ENCODE measurements at places on chromosomes 7 and 10. TPM values are rescaled to one million over a fixed set of nuclear protein-coding genes. Genes with fewer than 3 reads are reported as not detected.

DNA sequence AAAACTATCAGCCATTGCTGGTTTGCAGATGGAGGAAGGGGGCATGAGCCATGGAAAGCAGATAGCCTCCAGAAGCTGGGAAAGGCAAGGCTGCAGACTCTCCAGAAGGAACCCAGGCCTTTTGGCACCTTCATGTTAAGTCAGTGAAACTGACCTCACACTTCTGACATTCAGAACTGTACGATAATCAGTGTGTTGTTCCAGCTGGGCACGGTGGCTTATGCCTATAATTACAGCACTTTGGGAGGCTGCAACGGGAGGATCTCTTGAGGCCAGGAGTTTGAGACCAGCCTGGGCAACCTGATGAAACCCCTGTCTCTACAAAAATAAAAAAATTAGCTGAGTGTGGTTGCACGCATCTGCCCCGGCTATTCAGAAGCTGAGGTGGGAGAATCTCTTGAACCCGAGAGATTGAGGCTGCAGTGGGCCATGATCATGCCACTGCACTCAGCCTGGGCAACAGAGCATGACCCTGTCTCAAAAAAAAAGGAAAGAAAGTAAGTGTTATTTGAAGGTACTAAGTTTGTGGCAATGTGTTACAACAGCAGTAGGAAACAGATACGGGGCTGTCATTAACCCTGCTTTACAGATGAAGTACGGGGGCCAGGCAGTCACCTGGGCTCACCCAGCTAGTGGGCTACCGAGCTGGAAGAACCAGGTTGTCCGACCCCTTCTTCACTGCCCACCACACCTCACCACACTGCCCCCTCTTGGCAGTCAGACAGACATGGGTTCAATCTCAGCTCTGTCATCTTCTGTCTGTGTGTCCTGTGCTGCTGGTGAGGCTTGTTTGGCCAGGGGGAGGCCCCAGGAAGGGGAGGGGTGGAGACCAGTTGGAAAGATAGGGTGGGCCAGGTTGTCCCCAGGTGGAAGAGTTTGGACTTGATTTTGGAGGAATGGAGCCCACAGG is 18.3 kb downstream of the CHST3 start:
- no peak for DNase-seq

DNA sequence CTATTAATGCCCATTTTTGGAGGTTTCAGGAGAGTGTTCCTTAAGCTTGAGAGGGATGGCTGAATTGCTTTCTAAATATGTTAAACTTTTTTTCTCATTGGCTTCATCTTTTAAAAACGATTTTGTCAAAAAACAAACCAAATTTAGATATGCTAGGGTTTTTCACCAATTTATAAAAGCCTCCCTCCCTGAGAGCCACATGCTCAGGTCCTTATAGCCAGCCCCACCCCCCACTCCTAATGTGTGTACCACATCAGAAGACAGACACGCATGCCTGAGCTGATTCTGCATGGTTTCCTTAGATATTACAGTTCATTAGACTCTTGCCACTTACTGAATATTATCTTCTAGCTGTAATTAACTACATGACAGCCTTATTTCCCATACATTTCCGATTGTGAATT is 2.0 kb downstream of the CUL1 start:
- DNase-seq, result no peak

CAV1 gene
- total RNA-seq, result 19.4 TPM

DNA sequence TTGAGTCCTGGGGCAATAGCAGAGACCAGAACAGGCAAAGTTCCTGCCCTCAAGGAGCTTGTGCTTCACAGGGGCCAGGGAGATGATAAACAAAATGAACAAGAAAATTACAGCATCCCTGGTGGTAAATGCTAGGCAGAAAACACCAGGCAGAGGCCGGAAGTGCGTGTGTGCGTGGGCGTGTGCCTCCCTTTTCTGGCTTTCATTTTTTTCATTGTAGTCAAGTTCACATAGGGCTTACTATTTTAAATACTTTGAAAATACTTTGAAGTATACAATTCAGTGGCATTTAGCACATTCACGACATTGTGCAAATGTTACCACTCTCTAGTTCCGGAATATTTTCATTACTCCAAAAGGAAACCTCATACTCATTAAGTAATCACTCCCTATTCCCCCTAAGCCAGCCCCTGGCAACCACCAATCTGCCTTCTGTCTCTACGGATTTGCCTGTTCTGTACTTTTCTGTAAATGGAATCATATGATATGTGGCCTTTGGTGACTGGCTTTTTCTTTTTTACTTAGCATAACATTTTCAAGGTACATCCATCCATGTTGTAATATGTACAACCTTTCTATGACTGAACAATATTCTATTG is 88.1 kb upstream of the PDCD4 start:
- no peak for DNase-seq

DNA sequence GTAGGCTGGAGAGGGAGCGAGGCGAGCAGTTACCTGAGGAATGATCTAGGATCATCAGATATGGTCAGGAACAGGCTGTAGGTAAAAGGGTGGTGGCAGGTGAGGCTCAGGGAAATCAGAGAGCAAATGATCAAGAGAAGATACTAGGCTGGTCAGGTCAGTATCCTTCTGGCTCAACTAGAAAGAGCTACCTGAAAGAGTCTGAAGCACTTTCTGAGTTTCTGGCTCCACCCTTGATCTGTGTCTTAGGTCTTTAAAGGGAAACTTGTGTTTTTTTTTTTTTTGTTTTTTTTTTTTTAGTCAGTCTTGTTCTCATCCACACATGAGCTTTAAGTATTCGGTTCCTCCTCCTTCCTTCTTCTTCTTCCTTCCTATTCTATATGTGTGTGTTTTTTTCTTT is 10.5 kb downstream of the ADAM22 start:
- no peak for DNase-seq

MSS51 gene
- total RNA-seq, result 0.54 TPM

- no peak for DNase-seq
Measured at GRCh38 chr10:85413570-85413969, 953.0 kb downstream of the GRID1 start.

DNA sequence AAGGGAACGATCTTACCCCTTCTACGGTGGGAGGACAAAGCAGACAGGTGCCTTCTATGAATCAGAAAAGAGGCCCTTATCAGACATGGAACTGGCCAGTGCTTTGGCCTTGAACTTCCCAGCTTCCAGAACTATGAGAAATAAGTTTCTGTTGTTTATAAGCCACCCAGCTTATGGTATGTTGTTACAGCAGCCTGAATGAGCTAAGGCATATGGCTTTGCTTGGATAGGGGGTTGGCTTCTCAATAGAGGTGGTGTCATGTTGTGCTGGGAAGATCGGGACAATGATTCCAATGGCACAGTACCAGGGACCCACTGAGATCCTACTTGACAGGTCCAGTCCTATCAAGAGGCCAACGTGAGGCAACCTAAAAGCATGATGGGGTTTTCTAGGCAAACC is 183.4 kb upstream of the BMPER start:
- DNase-seq, result no peak

DNA sequence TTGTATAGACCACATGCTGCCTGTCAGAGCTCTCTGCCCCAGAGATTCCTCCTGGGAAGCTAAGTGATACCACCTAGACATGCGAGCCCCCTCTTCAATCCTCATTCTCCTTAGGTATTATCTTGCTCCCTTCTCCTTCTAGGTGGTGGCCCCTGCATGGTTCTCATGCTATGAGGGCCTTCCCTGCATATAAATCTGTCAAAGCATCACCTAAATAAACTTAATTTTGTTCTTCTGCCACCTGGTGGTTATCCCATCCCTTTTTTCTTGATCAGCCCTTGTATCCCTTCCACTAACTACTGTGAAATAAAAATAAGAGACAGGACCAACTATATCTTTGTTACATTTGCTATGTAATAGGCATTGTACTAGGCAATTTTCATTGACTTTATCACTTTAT is 242.1 kb downstream of the CDC14C start:
- no peak for DNase-seq

- DNase-seq, result no peak
Measured at GRCh38 chr10:58806323-58806722, 293.7 kb downstream of the BICC1 start.

DNA sequence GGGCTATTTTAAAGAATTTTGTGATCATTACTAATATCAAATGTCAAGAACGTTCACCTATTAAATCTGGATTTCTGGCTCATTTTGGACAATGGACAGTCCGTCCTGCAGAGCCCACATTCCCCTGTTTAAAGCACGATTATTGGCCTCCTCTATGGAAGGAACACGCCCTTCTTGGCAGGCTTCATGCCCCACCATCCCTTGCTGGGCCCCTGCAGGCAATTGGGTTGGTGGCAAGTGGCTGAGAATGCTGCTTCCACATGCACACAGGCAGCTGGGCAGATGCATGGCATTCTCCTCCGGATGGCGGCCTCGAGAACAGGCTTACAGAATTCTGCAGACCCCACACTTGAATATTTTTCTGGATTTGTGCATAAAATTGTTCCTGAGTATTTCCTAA is 305.8 kb upstream of the MKI67 start:
- no peak for DNase-seq

DNA sequence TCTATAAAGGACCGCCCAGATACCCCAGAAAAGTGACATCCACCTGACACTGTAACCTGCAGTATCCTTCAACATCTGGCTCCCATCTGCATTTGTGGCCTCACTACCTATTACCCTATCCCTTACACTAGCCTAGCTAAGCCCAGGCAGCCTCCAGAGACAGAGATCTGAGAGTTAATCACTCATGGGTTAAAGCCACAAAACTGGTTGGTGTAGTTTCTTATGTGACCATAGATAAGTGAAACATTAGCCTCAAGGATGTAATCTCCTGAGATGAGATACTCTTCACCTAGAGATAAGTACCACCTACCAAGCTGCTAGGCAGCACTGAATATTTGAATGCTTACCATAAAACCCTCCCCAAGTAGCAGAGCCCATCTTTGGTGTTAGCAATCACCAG is 35.4 kb downstream of the CTTNBP2 start:
- no peak for DNase-seq

- no peak for DNase-seq
Measured at GRCh38 chr10:69045441-69046300, 42.2 kb upstream of the SRGN start.

GRCh38 chr10:11424456-11425295 is 186.8 kb downstream of the USP6NL start:
- no peak for DNase-seq

CFAP69 gene
- 1.9 TPM for total RNA-seq
